Bone marrow (tissue), 2 donors: ENCODE measurements at places on chromosomes 13 and 19.

GRCh38 chr13:110643324-110643723 lies 28.0 kb downstream of the NAXD start:
- no peak for DNase-seq

DNA sequence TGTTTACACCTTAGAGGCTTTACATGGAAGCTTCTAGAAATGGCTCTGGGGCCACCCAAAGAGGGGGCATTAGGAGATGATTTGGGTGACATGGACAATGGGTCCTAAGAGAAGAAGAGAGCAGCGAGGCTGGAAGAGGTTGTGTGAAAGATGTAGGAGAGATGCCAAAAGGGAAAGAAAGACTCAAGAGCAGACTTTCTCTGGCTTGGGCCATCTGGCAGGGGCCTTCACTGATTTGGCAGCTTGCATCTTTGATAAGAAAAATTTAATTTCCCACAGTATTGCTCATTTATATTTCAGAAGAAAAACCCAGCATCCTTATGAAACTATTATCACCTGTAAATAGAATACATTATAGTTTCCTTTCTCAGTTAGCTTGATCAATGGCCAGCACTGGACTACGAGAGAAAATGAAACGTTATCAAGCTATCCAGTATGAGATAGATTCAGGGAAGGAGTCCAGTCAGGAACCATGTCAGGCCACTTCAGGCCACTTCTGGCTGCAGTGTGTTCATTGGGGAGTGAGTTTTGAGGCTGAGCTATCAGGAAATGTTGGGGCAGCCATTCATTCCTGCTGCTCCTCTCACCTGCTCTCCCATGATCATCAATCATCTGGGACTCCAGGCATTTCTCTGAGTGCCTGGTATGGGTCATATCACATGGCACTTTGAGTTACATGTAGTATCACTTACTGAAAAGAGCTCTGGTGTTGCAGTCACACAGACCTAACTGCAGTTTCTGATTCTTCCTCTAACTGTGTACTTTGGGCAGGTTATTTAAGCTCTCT lies 10.3 kb downstream of the SCEL start:
- DNase-seq = no peak

- DNase-seq = no peak
Observed at GRCh38 chr13:111905609-111905945, 161.4 kb upstream of the SOX1 start.

DNA sequence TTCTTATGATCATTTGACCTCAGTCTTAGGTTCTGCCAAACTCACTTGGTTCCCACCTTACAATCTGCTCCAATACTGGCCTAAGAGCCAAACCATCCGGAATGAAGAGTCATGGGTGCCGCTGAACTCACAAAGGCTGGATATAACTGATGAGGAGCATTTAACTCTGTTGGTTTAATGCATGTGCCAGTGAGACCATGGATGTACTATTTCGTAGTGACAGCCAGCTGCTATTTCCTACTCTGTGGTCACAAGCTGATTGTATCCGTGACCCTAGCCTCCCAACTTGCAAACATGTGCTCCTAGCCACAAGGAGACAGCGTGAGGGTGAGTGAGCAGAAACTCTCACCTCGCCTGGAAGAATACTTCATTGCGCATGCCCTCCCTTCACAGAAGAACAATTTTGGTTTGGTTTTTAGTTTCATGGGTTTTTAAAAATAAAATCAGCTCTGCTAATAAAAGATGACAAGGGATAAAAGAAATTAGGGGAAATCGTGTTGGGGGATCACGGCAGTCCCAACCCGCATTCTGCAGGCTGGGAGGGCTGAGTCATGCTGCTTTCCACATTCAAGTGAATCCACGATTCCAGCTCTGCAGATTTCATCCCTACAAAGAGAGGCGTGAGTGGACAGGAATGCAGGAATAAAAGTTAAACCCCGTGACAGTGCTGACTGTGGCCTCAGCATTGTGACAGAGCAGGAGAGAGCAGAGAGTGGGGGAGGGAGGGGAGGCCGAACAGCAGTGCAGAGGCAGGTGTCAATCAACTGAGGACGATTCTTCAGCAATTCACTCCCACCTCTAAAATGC lies 66.8 kb upstream of the RAP2A start:
- no peak for DNase-seq

- no peak for DNase-seq
Observed at GRCh38 chr19:29528946-29529645, 3.3 kb downstream of the VSTM2B start.

- DNase-seq = no peak
Observed at GRCh38 chr13:109331898-109332297, 454.5 kb downstream of the IRS2 start.

DNA sequence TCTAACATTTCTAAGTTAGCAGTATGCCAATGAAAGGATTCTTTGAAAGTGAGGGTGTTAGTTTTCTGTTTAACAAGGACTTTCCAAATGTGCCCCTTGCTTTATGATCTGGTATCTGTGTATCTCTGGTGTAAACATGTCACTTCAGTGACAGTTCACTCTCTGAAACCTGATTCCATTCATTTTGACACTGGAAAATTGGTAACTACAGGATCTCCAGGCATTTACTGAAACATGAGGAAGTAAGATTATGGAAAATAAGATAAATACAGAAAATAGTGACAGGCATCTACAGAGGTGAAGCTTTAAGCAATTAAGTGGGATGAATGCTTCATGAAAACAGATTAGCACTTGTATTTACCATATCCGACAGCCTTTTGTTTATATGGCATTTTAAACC lies 101.6 kb upstream of the MYO16 start:
- DNase-seq = no peak

- DNase-seq = no peak
Observed at GRCh38 chr13:113117911-113118260, 4.7 kb upstream of the F10 start.

GRCh38 chr13:51697181-51697580 lies 106.8 kb downstream of the DHRS12 start:
- DNase-seq = no peak

DNA sequence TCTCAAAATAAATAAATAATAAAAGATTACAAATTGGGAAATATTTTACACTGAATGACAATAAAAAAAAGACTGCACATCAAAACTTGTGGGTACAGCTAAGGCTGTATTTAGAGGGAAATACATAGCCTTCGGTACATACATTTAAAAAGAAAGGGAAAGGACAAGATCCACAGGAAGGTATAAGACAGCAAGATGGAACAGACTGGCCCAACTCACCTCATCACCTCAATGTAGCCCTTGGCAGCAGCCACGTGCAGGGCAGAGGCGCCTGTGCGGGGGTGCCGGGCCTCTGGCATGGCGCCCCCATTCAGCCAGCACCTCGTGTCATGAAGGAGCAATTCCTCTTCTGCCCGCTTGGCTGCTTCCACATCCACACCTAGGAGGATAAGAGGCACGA lies 14.2 kb downstream of the PPP1R12C start:
- no peak for DNase-seq

- DNase-seq = peak; percentile 91
Observed at GRCh38 chr19:41575998-41576397, at the start of gene CEACAM21. Gene CEACAM21, plus strand, starts transcription at chr19:41576166. Its CDS starts 109 bp downstream, at chr19:41576275.

- no peak for DNase-seq
Observed at GRCh38 chr19:39192846-39193245, 3.9 kb upstream of the NCCRP1 start.

- no peak for DNase-seq
Observed at GRCh38 chr13:88648598-88649373, 977.6 kb downstream of the SLITRK5 start.

- no peak for DNase-seq
Observed at GRCh38 chr19:18366021-18366435, 19.9 kb upstream of the GDF15 start.

DNA sequence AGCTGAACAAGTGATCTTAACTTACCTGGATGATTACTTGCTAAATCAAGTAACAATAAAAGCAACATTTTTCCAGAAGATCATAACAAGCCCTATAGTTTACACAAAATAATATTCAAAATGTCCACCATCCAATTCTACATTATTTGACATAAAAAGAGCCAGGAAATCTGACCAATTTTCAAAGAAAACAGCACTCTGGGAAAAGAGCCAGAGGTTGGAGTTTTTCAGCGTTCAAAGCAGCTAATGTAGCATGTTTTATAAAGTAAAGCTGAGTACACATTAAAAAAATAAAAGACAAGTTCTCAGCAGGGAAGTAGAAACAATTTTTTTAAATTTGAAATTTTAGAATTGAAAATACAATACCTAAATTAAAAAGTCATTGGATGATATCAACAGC lies 62.6 kb downstream of the UFM1 start:
- DNase-seq = no peak

DNA sequence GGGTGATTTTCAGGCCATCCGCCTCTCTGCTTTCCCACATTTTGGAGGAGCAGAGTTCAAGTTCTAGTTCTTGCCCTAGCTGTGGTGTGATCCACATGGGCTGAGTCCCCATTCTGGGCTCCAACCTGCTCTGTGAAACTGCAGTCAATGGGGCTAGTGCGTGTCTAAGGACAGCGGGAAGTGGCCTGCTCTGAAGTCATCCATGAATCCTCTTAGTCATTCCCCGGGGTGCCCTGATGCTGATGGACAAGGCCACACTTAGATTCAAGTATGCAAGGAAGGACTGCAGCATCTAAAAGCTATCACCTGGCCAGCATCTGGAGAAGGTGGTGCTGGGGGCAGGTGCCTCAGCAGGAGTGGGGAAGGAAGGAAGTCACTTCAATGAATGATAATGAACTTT lies 94.6 kb downstream of the TSHZ3 start:
- DNase-seq = no peak

DNA sequence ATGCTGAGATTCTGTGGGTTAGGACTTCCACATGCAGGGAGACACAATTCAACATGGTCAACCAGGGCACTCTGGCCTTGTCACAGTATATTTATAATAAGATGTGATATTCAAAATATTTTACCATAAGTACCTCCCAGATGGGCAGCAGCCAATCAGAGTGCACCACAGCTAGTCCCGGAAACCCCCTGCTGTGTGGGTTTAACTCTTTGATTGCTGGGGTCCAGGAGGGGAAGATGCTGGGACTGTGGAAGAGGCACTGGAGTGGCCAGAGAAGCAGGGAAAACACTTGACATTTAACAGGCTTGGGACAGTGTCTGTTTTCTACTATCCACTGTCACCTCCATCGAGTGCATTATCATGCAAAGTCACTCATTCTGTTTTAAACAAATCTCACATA lies 99.0 kb downstream of the MBNL2 start:
- no peak for DNase-seq

DNA sequence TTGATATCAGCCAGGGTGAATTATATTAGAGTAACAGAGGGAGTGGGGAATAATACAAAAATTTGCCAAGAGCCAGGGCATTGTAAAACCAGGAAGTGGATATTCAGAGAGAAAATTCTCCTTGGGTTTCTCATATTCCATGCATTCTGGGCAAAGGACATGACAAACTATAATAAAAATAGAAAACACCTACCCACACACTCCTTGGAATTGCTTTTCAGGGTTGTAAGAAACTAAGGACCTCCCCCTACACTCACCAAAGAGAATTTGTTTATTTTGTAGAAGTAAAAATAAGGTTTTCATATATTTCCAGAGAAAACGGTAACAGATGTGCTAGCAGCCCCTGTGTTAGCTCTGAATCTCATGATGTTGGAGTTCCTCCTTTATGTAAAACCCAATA lies 649.6 kb downstream of the SLITRK1 start:
- DNase-seq = no peak

- DNase-seq = no peak
Observed at GRCh38 chr13:42795666-42796065, 14.3 kb downstream of the FAM216B start.

DNA sequence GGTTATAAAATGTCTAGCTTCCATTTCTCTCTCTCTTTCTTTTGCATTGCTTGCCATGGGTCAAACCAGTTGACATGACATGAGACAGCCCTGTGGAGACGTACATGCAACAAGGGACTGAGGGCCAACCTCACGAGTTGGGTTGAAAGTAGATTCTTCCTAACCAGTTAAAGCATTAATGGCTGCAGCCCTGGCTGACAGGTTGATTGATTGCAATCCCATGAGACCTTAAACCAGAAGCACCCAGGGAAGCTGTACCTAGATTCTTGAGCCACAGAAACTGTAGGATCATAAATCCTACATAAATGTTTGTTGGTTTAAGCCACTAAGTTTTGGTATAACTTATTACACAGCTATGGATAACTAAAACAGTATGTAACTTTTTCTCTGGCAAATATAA lies 373.8 kb downstream of the DACH1 start:
- DNase-seq = no peak

GRCh38 chr19:7561325-7561724 lies 25.8 kb downstream of the PNPLA6 start:
- DNase-seq = no peak

GRCh38 chr13:61286148-61286745 lies 129.4 kb downstream of the PCDH20 start:
- DNase-seq = no peak

- DNase-seq = no peak
Observed at GRCh38 chr19:3357992-3358688, 8.2 kb upstream of the NFIC start.

GRCh38 chr13:49225223-49226042 lies 5.3 kb downstream of the MLNR start:
- DNase-seq = no peak

GRCh38 chr13:46683676-46684260 lies 113.2 kb downstream of the ESD start:
- no peak for DNase-seq
